ENCODE measurements at places on chromosomes 12 and 14.

DNA sequence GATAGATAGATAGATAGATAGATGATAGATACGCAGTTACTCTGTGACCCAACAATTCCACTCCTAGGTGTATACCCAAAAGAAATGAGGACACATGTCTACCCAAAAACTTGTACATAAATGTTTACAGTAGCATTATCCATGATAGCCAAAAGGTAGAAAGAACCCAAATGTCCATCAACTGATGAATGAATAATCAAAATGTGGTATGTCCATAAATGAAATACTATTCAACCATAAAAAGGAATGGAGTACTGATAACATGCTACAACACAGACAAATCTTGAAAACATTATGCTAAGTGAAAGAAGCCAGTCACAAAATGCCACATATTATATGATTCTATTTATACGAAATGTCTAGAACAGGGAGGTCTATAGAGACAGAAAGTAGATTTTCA is 36.1 kb upstream of the LRP6 start:
- no peak for DNase-seq

DNA sequence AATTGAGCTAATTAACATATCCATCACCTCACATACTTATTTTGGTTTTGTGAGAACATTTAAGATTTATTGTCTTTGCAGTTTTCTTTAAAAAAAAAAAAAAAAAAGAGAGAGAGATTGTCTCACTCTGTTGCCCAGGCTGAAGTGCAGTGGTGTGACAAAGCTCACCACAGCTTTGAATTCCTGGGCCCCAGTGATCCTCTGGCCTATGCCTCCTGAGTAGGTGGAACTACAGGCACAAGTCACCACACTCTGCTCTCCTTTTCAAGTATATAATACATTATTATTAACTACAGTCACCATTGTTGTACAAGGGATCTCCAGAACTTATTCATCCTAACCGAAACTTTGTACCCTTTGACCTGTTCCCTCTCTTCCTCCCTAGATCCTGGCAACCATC is 64.0 kb downstream of the NUMB start:
- DNase-seq = no peak

DNA sequence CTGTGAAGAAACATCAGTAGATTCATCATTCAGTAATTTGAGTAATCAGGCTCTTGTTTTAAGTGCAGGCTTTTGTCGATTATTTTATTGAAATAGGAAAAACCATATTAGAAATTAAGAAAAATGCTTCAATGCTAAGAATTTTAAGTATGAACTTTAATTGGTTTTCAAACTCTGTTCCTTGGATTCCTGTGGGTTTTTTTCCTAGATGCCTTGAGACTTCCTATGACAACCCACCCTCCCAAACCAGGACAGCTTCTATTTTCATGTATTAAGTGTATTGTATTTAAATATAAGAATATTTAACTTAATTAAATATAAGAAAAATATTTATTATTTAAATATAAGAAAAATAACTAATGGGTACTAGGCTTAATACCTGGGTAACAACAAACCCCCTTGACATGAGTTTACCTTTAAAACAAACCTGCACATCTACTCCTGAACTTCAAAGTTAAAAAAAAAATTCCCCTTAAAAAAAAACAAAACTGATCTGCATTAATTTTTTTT is 3.0 kb downstream of the ARHGAP5 start:
- DNase-seq = no peak

DNA sequence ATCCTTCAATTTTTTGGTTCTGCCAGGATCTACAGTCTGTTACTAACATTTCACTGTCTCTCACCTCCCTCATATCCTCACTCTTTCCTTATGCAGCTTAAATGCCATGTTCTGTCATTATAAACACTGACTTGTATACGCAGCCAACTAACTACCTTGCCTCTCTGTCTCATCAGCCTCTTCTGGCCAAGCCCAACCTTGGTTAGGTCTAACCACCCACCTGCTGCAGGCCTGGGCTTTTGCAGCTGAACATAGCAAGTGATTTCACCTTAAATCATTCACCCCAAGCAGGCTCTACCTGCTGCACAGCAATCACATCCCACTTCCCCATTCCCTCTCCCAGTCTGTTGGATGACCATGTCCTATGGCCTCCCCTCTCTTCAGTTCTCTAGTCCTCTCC is 91.5 kb downstream of the GTF2A1 start:
- no peak for DNase-seq

DNA sequence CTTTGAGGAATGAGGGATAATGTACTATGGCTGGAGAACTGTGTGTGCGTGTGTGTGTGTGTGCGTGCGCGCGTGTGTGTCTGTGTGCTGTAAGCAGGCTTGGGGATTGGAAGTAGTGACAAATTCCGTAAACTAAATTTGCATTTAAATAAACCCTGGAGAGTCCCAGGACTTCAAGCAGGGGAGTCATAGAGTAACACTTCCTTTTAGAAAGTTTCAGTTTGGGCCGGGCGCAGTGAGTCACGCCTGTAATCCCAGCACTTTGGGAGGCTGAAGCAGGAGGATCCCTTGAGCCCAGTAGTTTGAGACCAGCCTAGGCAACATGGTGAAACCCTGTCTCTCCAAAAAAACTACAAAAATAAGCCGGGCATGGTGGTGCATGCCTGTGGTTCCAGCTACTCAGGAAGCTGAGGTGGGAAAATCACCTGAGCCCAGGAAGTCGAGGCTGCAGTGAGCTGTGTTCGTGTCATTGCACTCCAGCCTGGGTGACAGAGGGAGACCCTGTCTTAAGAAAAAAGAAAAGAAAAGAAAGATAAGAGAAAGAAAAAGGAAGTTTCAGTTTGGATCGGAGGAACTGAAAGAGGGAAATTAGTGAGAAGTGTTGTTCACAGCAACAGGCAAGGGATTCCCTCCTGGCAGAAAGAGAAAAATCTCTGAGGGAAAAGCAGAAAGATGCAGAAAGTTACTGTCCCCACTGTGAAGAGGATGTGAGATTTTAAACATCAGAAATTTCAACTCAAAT is 222.7 kb upstream of the SOX5 start:
- no peak for DNase-seq

- no peak for DNase-seq
Measured at GRCh38 chr14:50010752-50011151, 105.6 kb downstream of the VCPKMT start.

Measured in stimulated activated CD8-positive, alpha-beta memory T cell treated with anti-CD3 and anti-CD28 coated beads, Interleukin-4, amount 100 ng/mL, for 1 hour (primary cell).